ENCODE measurements at places on chromosomes 6 and 20.

- no peak for DNase-seq
These were observed 156.3 kb upstream of the SNX9 start for GRCh38 chr6:157666729-157667128.

- DNase-seq, result no peak
These were observed 695.9 kb downstream of the EPHA7 start for GRCh38 chr6:92723390-92723931.

GRCh38 chr6:105994118-105994590, 92.0 kb upstream of the PRDM1 start:
- DNase-seq, result peak; percentile 51

DNA sequence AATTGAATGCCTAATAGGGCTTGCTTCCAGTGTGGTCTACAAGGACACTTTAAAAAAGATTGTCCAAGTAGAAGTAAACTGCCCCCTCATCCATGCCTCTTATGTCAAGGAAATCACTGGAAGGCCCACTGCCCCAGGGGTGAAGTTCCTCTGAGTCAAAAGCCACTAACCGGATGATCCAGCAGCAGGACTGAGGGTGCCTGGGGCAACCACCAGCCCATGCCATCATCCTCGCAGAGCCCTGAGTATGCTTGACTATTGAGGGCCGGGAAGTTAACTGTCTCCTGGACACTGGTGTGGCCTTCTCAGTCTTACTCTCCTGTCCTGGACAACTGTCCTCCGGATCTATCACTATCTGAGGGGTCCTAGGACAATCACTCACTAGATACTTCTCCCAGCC, 411.5 kb downstream of the TENT5A start:
- DNase-seq, result no peak

GRCh38 chr6:136118787-136119186, 131.3 kb downstream of the MTFR2 start:
- DNase-seq, result no peak

- DNase-seq, result no peak
These were observed 600.0 kb downstream of the QKI start for GRCh38 chr6:164014346-164015087.

DNA sequence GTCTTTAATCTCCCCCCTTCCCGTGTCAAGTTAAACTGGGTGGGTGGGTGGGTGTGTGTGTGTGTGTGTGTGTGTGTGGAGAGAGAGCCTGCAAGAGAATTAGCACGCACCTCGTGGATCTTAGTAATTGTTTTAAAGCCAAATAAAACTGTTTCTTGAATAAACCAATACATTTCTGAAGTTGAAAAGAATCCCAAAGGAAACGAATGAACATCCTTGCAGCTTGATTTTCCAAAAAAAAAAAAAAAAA, 381 bp upstream of the BICRAL start:
- no peak for DNase-seq

DNA sequence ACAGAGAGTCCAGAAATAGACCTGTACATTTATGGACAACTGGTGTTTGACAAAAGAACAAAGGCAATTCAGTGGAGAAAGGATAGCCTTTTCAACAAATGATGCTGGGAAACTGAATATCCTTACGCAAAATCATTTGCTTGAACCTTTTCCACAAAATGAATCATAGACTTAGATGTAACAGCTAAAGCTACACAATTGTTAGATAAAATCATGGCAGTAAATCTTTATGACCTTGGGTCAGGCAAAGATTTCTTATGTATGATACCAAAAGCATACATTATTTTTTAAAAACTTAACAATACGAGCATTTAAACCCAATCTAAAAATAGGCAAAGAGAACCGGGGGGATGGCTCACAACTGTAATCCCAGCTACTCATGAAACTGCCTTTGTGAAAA, 73.5 kb upstream of the DST start:
- DNase-seq, result no peak

DNA sequence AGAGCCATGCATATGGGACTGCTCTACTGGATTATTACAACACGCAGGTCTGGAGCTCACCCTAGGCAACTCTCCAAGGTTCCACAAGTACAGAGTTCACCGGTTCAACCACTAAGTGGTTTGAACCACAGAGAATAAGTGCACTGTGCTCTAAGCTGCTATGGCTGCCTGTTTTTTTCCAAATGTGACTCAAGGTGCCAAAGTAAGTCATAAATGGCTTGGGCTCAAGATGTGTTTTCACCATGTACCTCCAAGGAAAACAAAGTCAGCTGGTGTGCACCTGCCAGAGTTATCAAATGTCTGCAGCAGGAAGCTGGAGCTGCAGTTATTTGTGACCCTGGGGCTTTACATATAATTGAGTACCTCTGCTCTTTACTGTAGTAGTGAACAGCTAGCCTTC, 76.7 kb downstream of the PREP start:
- no peak for DNase-seq

DNA sequence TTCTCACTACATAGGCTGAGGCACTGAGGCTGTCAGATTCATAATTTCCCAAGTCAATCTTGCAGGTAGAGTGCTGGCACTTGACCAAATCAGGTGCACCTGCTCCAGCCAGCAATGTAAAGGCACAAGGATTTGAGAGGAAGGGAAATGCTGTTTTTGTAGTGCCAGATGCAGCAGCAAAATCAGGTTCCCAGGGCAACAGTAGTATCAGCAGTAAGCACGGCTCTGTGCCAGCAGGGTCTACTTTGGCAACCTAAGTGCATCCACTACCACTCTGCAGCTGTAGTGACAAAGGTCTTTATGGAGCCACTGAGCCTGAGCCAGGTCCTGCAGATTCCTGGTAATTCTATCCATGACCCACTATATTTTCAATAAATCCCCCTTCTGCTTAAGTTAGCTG, 329.5 kb downstream of the TPBG start:
- DNase-seq, result no peak

DNA sequence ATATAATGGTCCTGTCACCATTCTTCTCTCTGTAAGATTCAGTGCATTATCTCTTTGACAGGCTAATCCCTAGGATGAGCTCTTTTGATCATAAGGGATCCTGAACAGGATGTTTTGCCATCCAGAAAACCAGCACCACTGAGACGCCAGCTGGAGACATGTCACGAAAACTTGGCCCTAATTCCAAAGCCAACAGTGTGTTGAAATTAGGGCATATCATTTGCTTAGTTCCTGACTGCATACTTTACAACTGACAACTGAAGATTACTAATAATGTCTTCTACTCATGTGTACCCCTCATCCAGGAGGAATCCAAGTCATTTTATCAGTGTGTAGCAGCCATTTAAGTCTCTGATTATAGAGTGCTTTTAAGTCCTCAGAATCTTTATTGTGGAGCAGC, 243.6 kb downstream of the KCNQ5 start:
- DNase-seq, result no peak

DNA sequence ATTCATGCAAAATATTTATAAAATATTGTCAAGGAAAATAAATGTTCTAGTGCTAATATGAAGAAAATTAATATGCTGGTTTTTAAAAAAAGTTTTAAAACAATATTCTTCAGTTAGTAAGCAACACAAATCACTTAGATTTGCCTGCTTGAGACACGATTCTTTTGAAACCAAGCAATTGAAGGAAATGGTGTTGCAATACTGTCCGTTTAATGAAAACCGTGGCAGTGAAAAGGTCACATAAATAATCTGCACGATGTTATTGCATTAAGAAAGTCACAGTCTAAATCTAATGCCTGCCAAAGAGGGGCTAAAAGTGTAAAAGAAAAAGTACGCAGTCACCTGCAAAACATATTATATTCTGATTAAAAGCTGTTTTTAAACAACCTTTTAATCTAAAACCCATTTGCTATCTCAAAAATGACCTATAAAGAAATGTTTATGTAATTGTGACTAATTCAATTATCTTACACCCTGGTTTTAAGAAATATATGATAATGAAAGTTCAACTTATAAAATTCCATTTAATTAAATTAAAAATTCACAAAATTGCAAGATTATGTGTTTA, 143.0 kb downstream of the GMDS start:
- no peak for DNase-seq

Data from stimulated activated CD4-positive, alpha-beta T cell treated with anti-CD3 and anti-CD28 coated beads, Interleukin-2, amount 100 ng/mL, for 24 hours (primary cell).